ENCODE measurements at places on chromosomes 6 and 20.

DNA sequence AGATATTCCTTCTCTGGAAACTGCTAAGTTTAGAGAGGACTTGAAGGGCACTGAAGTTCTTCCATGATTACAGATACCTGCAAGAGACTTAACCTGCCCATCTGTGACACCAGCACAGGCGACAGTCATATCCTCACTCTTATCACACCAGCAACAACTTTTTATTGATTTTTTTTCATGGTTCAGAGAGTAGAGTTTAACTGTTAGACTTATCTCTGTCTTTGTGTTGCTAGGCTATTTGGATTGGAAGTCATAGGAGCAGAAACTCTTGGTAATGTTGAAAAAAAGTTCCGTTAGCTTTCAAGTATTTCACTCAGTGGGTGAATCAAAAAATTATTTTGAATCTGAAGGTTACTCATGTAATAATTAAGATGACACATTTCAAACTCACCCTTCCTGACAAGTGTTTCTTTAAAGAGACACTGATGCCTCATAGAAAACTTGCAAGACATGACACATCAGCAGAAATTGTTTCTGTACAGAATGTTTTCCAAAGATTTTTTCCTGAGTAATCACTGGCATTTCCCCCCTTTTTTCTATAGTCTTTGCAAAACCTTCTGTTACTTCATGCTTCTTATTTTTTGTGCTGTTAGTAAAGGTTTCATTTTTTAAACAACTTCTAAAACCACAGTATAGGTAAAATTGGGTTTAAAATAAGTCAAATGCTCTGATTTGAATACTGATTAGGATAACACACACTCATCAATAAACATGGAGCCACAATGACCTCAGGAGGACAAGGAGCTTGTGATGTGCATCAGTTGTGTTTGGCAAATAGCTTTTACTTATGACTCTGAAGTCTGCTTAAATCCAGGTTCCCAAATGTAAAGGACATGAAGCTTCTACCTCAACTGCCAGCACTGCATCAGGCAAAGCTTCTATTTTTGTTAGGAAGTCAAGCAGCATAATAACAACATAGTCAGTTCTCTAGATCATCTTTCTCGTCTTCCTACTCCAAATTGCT is 252.9 kb upstream of the MAN1A1 start:
- DNase-seq: no peak

DNA sequence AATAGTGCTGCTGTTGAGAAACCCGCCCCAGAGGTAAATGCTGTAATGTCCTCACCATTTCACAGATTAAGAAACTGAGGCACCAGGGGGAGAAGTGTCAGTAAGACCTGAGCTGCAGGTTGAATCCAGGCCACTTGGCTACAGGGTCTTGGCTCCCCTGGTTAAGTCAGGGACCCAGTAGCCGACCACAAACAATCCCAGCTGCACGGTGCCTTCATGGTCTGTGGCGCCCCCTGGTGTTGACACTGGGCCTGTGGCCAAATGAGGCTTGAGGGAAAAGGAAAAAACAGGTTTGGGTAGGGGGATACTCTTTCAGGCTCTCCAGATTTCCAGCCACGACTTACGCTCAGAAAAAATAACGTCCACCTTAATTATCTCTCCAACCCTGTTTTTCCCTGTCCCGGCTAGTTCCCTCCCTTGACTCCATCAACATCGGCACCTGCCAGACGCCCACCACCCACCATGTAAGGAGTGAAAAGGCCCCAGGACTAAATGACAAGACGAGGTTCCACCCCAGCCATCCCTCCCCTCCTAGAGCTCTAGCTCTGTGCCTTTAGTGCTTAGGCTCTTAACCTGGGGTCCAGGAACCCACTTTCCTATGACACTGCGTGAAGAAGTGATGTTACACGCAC is 47.7 kb upstream of the POLR1H start:
- DNase-seq: peak; percentile 34

DNA sequence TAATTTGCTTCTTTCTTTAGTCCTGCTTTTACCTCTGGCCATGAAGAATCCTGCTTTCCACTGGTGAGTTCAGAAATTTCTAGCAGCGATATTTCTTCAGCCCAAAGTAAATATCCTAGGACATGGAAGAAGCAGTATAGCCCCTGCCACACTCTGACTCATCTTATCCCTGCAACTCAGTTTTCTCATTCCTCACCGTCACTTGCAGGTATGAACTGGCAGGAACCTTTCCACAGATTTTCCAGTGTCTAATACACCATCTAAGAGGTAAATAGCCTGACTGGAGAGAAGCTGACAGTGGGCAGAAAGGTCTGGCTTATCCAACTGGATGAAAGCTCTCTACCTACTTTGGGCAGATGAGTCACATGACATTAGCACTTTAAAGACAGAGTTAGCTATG is 816.7 kb upstream of the FLRT3 start:
- DNase-seq: no peak

DNA sequence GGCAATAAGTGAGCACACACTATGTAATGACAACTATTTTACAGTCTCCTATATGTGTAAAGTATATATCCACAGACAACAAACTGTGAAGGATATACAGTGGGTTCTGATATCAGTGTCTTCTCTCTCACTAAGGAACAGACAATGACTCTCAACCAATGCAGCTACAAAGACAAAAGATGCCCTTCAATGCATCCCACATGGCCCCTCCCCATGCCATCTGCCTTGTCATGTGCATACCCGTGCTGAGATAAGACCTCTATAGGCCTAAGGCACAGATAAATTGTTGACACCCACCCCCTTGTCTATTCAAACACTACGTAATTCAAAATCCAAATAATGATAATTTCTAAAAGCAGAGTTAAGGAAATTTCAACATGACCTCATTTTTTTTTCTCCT is 1123.5 kb upstream of the MAP3K7 start:
- DNase-seq: no peak

DNA sequence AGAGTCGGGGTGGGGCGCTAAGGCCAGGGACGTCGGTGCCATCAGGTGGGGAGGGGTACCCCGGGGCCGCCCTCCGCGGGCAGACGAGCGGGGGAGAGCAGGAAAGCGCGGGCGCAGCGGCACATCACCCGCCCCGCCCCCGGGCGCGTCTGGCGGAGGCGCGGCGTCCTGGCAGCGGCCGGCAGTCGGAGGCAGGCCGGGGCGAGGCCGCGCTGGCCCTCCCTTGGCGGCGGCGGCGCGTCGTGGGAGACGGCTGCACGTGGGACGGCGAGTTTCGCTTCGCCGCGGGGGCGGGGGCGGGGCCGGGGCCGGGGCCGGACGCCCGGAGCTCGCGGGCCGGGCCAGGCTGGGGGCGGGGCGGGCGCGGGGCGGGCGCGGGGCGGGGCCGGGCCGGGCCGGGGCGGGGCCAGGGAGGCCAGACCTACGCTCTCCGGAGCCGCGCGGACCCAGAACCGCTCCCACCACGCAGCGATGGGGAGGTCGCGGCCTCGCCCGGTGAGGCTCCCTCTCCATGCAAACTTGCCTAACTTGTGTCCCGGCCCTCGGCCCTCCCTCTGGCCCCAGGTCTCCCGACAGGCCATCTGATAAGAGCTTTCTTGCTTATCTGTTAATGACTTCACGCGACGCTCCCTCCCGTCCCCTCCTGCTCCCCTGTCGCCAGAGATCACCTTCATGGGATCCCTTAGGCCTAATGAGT is 12.5 kb downstream of the ITPR3 start:
- DNase-seq: peak; percentile 91

DNA sequence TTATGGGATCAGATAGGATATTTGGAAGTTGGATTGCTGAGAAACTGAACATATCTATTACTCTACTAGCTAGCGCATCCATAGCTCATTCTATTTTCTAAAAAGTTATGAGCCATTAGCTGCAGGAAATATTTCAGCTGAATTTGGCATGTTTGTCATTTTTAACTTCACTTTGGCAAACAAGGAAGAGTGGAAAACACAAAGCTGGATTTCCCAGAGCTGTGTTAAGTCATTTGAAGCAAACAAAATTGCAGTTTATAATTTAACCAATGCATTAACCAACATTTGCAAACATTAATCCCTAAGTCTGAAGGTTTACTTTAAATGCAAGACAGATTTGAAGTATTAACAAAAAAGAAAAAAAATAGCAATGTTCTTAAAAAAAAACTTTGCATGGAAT is 1.2 kb downstream of the ALDH8A1 start:
- no peak for DNase-seq

- peak; percentile 10 for DNase-seq
Measured at GRCh38 chr20:10946124-10946880, 272.5 kb upstream of the JAG1 start.

GRCh38 chr6:41426438-41426851 is 91.0 kb downstream of the NCR2 start:
- DNase-seq: no peak

DNA sequence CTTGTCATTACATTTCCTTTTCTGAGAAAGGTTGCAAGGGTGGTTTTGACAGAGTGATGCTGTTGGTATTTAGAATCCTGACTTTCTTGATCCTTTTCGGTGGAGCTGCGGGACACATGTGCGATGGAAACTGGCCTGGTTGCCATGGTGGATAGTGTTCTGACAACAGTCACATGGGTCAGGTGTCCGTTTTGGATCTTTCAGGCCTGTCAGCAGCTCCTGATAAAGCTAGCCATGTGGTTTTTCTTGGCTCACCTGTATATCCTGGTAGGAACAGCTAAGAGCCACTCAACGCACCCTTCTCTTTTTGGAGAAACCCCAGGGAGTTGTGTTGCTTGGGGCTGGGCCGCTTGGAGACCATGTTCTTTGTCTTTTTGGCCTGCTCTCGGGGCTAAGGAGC is 177.4 kb downstream of the MTFR2 start:
- no peak for DNase-seq

- DNase-seq: peak; percentile 33
Measured at GRCh38 chr6:29887330-29887818, 55.0 kb upstream of the HLA-A start.

DNA sequence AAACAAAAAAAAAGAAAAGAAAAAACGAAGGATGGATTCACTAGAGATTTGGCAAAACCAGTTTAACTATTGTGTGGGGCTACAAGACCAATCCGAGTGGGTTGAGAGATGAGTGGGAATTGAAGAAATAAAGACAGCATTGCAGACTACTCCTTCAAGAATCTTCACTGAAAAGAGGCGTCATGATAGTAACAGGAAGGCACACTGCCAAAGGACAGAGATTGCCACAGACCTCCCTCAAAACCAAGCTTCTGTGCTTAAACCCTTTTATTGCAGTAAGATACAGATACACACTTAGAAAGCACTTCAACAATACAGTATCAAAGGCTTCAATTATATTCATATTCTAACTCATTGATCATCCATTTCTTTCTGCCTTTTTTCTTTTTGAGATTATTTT is 103.9 kb downstream of the IPCEF1 start:
- no peak for DNase-seq

- no peak for DNase-seq
Measured at GRCh38 chr20:271069-271468, 13.5 kb downstream of the DEFB132 start.

GRCh38 chr20:16201191-16201590 is 372.1 kb downstream of the KIF16B start:
- DNase-seq: no peak

- DNase-seq: no peak
Measured at GRCh38 chr6:84271061-84271716, 43.7 kb upstream of the CEP162 start.

DNA sequence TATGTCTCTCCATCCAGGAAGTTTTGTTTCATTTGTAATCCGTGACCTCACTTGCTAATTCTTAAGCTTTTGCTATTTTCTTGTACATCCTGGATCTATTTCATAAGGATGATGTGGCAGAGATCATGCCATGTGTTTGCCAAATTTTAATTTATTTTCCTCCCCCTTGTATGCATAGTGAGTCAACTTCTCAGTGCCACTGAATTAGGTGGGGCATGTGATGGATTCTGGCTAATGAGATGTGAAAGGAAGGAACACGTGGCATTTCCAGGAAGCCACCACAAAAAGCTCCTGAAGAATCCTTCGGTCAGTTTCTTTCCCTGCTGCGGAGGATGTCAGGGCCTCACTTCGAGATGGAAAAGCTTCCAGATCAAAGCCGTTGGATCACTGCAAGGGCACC is 86.2 kb upstream of the PRL start:
- no peak for DNase-seq

GRCh38 chr20:35304956-35305355 is 12.7 kb upstream of the FAM83C start:
- DNase-seq: no peak

DNA sequence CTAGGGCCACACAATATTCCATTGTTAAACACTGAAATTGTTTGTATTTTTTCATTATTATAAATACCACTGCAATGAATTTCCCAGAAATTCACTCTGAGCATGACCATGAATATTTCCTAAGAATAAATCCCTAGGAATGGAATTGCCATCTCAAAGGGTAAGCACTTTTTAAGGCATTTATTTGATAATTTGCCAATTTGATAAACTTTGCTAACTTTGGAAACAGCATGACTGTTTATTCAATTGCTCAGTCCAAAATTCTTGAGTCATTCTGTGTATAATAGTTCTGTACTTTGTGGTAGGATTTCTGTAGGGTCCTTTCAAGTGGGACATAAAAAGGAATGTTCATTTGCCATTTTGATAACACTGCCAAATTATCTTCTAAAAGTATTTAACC is 44.2 kb upstream of the TOX2 start:
- no peak for DNase-seq

- DNase-seq: no peak
Measured at GRCh38 chr6:150932996-150933395, 67.5 kb downstream of the MTHFD1L start.

DNA sequence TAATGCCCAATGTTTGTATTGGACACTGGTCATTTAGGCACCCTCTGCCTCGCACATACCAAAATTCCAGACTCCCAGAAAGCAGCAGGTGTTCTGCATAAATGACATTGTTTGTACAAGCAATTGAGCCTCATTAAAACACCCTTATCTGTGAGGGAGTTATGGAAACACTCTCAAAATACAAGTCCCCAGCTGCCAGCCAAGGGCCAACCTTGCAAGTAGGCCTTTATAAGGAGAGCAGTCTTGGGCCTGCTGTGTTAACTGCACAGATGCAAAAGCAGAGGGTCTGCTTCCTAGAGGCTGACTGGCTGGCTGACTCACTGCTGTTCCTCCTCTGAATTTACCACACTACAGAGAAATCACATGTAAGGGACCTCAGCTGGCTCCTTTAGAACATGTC is 150.4 kb upstream of the HMGN3 start:
- no peak for DNase-seq
